Karpas-422 (cell line): ENCODE measurements at places on chromosomes 7 and 10.

GRCh38 chr10:110456046-110456445 is 41.7 kb upstream of the DUSP5 start:
- DNase-seq: no peak

DNA sequence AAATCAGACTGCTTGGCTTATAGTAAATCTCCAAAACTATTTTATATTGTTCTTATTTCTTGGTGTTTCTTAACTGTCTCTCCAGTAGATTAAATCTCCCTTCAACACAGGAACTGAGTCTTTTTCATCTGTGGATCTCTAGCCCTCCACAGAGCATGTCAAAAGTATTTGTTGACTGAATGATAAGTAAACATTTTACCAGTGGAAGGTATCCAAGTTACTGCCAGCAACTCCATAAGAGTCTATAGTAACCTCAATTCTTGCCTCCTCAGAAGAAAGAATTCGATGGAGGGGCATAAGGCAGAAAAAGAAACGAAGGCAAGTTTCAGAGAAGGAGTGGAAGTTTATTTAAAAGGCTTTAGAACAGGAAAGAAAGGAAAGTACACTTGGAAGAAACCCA is 293.9 kb upstream of the DKK1 start:
- DNase-seq: no peak

DNA sequence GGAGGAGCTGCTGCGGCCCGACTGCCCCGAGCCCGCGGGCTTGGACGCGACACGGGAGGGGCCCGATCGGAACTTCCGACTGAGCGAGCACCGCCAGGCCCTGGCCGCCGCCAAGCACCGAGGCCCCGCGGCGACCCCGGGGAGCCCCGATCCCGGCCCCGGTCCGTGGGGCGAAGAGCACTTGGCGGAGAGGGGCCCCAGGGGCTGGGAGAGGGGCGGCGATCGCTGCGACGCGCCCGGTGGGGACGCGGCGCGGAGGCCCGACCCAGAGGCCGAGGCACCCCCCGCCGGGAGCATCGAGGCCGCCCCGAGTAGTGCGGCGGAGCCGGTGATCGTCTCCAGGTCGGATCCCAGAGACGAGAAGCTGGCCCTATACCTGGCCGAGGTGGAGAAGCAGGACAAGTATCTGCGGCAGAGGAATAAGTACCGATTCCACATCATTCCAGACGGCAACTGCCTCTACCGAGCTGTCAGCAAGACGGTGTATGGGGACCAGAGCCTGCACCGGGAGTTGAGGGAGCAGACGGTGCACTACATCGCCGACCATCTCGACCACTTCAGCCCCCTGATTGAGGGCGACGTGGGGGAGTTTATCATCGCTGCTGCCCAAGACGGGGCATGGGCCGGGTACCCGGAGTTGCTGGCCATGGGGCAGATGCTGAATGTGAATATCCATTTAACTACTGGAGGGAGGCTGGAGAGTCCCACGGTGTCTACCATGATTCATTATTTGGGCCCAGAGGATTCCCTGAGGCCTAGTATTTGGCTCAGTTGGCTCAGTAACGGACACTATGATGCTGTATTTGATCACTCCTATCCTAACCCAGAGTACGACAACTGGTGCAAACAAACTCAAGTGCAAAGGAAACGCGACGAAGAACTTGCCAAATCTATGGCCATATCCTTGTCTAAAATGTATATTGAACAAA is 1.4 kb downstream of the OTUD1 start:
- no peak for DNase-seq

DNA sequence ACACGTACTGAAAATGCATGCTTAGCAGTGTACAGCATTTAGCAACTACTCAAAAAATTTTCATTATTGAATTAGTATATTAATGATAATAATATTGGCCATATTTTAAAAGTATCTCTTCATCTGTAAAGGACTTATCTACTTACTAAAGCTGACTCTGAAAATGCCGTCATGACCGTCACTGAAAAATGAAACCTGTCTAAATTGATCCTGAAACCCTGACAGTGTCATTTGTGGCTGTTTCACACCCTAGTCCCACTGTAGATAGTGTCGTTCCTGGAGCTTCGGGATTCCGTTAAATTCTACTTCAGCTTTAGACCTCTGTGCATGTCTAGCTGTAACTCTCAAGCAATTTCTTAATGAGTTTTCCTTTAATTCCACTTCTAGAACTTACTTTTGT is 35.8 kb upstream of the EZH2 start:
- no peak for DNase-seq

- no peak for DNase-seq
Observed at GRCh38 chr7:149871576-149871975, 2.2 kb upstream of the ATP6V0E2 start.

DNA sequence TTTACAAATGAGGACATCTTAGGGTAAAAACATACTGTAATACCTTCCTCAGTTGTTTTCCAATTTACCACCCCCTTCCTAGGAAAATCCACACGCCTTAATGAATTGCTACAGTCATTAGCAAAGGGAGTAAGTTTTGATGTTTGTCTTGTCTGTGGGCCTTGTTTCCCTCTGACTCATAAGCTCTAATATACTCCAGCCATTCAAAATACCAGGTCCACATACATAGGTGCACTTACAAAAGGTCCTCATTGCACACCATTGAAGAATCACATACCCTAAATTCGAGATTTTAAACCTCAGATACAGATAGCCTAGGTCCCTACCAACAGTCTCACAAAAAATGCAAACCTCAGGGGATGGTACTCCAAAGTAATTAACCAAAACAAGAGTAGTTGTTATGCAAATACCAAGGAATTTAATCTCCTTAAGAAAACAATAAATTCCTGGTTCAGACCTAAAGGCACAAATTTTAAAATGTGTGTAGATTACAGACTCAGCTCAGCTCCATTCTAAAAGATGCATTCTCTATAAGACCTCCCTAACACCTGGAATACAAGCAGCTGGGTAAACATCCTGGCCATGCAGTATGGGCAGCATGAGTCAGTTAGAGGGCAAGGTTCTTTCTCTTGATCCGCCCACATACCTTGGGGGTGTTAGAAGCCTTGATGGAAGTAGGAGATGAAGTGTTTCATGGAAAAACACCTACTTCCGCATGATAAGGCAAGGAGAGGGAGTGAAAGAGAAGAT is 3.0 kb upstream of the LIPK start:
- no peak for DNase-seq

DNA sequence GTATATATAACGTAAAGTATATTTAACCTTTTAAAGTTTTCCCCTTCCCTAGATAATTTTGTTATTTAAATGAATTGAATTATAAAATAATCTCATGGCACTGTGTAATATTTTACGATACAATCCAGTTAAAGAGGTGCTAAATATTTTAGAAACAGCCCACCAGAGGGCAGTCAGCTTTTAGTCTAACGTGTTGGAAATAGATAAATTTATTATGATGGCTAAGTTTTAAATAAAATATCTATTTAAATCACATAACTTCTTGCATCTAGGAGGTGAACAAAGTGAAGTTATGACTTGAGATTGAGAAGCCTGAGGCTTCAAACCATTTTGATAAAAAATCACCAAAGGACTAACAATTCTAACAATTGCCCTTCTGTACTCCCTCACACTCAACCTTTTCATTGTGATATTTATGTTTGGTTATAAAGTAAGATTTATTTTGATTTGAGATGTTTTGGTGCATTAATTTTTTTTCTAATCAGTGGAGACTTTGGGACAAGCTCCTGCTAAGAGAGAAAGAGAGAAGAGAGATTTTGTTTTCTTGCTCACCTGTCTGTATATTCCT is 171.5 kb upstream of the SP4 start:
- peak; percentile 75 for DNase-seq

DNA sequence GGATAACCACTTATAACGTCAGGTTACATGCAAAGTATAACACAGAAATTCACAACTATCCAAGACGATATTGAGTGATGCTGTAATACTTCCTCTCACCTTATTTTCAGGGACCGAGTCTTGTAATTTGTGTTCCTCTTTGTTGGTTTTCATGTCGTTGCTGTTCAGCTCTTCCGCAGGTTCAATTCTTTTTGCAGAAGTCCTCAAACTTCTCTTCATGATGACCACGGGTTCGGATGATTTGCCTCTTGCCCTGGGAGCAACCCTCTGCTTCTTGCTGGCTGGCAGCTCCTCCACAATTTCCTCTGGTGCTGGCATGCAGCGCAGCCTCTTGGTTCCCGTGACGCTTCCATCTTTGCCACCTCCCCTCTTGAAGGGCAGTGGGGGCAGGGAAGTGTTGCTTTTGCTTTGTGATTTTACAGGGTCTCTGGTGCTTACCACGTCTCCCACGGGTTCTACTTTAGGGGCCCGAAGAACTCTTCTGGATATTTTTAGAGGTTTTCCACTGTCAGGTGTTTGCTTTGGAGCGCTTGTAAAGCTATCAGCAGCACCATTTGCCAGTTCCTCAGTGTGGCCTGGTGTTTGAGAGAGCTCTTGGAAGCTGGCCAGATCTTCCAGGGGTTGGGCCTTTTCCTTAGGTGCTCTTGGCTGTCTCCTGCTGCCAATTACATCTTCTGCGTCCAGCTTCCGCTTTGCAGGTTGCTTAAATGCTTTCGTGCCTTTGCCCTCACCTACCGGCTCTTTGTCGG is 23.6 kb downstream of the MKI67 start:
- DNase-seq: no peak

GRCh38 chr7:41877118-41877517 is 174.2 kb upstream of the INHBA start:
- DNase-seq: no peak

- DNase-seq: no peak
Observed at GRCh38 chr10:30176776-30177533, 117.6 kb upstream of the JCAD start.

- no peak for DNase-seq
Observed at GRCh38 chr7:154371424-154371823, 319.2 kb downstream of the DPP6 start.

- peak; percentile 73 for DNase-seq
Observed at GRCh38 chr10:49518982-49519578, 19.8 kb downstream of the ERCC6 start.

- no peak for DNase-seq
Observed at GRCh38 chr7:137987968-137988367, 13.9 kb downstream of the CREB3L2 start.
